ENCODE measurements at places on chromosomes 1 and 21.

DNA sequence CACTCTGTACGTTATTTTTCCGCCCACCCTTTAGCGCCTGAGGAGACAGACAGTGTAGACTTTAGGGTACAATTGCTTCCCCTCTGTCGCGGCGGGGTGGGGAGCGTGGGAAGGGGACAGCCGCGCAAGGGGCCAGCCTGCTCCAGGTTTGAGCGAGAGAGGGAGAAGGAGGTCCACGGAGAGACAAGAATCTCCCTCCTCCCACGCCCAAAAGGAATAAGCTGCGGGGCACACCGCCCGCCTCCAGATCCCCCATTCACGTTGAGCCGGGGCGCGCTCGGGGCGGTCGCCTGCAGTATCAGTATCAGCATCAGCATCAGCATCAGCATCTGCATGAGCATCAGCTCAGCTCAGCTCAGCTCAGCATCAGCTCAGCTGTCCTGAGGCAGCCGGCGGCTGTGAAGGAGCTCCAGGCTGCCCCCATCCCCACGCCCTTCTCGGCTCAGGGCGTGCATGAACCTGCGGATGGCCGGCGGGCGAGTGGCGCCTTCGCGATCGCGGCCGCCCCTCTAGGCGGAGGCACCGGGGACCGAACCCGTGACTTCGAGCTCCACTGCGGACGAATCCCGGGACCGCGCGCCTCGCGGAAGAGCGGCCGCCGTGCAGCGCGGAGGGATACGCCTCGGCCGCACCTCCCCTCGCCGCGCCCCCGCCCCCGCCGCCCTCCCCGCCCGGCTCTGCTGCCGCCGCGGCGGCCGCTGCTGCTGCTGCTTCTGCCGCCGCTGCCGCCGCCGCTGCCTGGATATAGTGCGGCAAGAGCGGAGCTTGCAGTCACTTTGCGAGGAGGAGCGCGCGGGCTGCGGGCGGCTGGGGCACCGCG, at the start of gene NCAM2:
Gene NCAM2 (plus strand): TSS at position 774 of the 820 bp plus-strand sequence.
- no peak for DNase-seq

DNA sequence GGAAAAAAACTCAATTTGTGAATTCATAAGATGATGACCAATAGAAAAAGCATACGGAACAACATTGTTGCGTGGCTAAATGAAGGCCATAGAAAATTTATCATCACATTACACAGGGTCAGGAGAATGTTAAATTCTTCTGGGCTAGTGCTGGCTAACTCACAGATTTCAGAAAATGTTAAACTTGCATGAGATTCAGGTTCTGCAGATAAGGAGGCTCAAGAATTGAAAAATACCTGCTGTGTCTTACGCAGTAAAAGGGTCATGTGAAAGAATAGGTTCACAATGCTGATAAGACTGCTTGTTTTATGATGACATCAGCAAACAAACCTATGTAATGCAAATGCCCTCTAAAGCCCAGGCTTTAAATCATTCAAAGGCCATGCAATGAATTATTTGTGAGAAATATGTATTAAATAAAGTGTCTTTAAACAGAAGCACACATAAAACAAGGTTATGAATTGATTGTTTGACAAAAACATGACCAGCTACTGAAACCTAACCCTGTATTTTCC, 378.8 kb downstream of the USP25 start:
- DNase-seq, result no peak

DNA sequence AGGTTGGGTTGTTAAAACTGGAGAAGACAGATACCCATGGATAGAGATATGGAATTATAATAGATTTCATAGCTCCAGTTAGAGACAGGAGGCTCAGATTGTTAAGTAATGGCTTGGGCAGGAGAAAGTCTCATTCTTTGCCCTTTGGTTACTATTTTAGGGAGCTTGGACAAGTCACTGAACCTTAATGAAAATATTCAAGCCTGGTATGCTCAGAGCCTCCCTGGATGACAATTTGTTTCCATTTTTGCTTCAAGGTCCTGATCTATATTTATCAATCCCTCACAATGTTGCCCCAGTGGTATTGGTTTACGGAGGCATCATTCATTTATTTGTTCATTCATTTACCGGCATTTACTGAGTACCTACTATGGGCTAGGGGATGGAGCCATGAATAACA, 37.5 kb downstream of the RCSD1 start:
- no peak for DNase-seq

GRCh38 chr1:186292875-186293274, 82.2 kb downstream of the TPR start:
- no peak for DNase-seq

- no peak for DNase-seq
These were observed 31.3 kb upstream of the IVNS1ABP start for GRCh38 chr1:185348296-185348695.

GRCh38 chr1:98110674-98111073, 189.8 kb upstream of the DPYD start:
- no peak for DNase-seq

- no peak for DNase-seq
These were observed 352.0 kb downstream of the NUF2 start for GRCh38 chr1:163673759-163674151.

- no peak for DNase-seq
These were observed 6.8 kb upstream of the LY9 start for GRCh38 chr1:160789051-160789701.

- DNase-seq, result no peak
These were observed 29.3 kb upstream of the PCP4 start for GRCh38 chr21:39837861-39838359.

- DNase-seq, result peak; percentile 71
These were observed 109.9 kb downstream of the KIAA0319L start for GRCh38 chr1:35447278-35447677.

GRCh38 chr1:114437812-114438211, 73.2 kb downstream of the TRIM33 start:
- no peak for DNase-seq

GRCh38 chr1:234840253-234840652, 230.3 kb upstream of the IRF2BP2 start:
- DNase-seq, result no peak

GRCh38 chr1:111392042-111392441, 35.5 kb downstream of the OVGP1 start:
- DNase-seq, result no peak

DNA sequence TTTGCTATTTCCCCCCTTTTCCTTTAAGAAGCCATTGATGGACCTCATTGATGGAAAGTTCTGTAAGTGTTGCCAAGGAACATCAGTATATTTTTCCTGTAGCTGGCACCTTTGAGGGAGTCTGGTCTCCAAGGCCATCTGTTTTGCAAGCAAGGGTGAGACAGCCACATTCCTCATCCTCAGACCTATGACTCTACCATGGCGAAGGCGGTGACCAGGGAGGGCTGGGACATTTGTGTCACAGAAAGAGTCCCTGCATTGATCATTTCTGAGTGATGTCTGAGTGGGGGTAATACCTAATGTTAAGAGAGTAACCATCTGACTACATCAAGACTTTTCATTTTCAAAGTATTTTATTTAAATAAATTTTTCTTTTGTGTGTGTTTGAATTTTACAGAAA, 35.4 kb downstream of the KIAA0040 start:
- no peak for DNase-seq

DNA sequence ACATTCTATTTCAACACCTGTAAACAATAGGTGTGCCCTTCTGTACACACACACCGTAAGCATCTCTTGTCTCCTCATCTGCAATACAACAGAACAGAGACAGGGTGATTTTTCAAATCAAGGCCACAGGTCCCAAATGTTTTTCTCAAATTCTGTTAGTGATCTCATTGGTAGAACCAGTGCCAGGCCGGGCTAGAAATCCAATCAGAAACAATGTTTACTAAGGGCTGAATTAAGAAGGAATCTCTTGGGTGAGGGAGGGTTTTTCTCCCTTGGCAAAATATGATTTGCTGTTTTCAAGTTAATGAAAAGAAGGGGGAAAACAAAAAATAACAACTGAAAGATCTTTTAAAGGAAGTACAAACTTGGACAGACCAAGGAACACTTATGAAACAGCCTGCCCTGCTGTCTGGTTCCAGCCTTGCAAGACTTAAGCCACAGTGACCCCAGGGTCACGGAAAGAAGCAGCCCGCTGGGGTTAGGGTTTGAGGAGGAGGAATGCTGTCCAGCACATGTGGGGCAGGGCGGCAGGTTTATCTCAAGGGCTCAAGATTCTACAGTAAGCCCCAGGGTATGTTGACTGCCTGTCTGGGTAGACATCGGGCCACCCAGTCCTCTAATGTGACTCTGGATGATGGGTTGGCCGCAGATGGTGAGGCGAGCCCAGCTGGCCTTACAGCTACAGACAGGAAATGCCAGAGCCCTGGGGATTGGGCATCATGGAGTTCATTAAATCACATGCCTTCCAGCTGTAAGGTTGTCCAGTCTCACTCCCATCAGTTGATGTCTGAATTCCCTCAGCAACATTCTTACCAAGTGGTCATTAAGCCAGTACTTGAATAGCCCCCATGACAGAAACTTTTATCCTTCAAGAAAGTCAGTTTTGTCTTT, 73.3 kb upstream of the SLC44A3 start:
- no peak for DNase-seq

DNA sequence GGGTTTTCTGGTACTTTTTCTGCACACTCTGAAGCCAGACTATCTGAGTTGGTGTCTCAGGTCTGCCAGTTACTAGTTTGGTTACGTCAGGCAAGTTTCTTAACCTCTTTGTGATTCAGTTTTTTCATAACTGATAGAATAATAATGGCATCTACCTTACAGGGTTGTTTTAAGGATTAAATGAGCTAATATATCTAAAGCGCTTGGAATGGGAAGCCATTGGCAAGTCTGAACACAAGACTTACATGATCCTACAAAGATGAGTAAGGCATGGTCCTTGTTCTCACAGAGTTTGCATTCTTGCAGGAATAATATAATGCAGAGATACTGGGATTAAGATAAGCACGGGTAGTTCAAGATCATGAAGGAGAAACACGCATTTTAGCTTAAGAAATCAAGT, 9.2 kb upstream of the DENND2D start:
- DNase-seq, result no peak

DNA sequence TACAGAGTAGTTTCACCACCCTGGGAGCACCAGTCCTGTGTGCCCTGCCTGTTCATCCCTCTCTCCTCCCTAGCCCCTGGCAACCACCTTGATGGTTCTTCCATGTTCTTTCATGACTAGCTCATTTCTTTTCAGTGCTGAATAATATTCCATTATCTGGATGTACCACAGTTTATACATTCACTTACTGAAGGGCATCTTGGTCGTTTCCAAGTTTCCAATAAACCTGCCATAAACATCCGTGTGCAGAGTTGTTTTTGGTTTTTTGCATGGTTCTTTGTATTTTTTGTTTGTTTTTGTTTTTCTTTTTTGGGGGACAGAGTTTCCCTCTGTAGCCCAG, 13.9 kb downstream of the TIAM1 start:
- no peak for DNase-seq

DNA sequence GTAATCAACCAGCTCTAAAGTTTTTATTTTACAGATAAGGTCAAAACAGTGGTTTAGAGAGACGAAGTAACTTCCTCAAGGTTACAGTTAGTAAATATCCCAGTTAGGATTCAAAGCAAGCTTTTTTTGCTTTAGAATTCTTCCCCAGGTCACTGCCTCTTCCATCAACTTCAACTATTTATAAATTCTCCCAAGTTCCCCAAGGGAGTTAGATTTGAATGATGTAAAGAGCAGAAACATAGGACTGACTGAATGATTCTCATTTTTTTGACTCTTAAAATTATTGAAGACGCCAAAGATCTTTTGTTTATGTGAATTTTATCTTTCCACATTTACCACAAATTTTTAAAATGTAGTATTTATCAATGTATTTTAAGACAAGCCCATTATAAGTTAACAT, 4.1 kb downstream of the POGZ start:
- no peak for DNase-seq

DNA sequence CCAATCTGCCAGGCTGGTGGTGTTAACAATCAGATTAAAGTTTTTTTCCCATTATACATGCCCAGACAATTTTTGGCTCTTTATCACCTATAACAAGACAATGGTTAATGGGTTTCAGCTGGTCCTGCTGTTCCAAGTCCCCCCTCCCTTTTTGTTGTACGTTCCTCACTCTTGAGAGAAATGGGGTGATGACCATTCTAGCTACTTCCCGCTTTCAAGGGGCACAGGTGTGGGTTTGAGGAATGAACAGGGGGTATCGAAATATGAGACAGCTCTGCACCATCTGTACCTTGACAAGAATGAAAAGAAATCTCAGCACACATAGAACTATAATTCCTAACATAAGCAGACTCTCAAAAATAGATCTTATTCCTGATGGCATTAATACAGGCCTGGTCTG, 326.8 kb downstream of the PTPRU start:
- no peak for DNase-seq

GRCh38 chr1:7943251-7943650, 2.6 kb upstream of the TNFRSF9 start:
- DNase-seq, result no peak

DNA sequence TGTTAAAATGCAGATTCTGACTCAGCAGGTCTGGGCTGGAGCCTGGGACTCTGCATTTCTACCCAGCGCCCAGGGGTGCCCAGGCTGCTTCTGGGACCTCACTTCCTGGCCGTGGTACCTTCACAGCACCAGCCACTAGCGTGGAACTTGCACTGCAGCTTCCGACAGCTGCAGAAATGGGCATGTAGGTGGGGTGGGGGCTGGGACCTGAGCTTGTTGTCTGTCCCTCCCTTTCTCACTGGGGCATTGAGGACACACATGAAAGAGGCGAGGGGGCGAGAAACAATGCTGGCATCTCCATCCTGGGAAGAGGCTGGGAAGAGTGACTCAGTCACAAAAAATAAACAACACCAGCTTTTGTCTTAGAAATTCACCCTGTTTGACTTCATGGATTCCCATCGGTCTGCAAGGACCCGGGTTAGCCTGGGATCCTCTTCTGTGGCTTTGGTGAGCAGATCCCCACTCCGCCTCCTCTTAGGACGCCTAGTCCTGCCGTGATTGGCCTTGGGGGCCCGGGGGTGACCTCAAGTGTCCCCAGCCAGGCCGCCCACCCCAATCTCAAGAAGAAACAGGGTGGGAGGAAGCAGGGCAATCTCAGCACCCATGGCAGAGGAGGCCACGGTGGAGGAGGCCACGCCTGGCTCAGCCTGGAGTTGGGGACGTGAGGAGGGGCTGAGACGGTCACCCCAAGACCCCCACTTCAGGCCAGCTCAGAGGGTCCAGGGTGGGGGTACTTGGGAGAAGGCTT, 29.9 kb upstream of the POFUT2 start:
- no peak for DNase-seq

GRCh38 chr21:26148071-26148839, 22.3 kb downstream of the APP start:
- DNase-seq, result no peak
